ENCODE measurements at places on chromosomes 1 and 21.

- no peak for DNase-seq
Observed at GRCh38 chr1:3746389-3746829, 5.8 kb upstream of the CCDC27 start.

DNA sequence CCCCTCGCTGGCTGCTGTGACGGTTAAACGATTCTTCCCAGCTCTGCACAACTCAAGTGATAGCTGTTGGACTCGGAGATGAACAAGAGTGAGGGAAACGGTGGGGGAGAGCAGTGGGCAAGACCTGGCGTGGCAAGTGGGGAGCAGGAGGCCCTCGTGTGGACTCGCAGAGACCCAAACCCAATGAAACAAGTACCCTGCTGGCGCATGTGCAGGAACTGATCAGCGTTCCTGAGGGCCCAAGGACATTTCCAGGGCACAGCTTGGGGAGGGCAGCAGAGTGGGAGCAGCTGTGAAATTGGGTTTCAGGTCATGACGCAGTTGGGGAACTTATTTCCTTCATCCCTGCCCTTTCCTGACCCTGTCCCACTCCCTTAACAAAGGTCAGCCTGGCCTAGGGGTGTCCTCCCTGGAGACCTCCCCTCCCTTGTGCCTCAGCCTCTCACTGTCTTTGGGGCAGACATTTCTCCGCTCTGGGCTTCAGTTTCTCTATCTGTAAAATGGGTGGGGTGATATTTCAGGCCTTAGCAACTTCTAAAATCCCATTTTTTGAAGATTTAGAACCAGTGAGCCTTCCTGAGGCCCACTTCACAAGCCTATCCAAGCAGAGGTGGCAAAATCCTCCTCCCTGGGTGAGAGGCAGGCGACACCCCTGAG, 27.9 kb upstream of the ECE1 start:
- DNase-seq: no peak

DNA sequence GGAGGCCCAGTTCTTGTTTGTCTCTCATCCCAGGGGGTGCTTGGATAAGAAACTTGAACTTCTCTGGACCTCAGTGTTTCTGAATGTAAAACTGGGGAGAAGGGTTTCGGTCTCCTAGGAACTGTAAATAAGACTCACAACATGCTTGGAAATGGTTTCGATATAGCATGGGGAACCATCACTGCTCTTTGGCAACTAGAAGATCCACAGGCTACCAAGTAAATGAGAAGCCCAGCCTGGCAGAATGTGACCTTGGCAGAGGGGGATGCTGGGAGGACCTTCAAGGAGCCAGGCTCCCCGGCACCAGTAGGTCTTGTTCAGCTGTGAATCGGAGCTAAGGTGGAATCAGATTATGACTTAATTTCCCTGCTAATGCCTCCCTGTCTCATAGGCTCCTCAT, 3.7 kb downstream of the ARL8A start:
- DNase-seq: no peak

- peak; percentile 60 for DNase-seq
Observed at GRCh38 chr1:203407296-203407695, 56.4 kb upstream of the FMOD start.

DNA sequence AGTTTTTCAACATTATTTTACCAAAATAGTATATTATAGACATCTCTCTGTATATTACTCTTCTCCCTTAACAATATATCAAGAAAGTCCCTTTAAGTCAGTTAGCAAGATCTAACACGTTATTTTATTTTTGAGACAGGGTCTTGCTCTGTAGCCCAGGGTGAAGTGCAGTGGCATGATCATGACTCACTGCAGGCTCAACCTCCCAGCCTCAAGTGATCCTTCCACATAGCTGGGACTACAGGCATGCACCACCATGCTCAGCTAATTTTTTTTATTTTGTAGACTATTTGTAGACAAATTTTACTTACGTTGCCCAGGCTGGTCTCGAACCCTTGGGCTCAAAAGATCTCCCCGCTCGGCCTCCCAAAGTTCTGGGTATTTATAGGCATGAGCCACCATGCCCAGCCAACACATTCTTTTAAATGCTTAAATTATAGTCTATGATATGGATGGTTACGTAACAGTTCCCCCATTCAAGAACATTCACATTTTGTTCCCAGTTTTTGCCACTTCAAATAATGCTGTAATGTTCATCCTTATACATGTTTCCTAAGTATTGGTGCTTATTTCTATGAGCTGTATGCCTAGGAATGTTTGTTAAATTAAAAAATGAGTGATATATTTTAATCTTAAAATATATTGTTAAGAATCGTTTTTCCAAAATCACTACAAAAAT, 70.4 kb downstream of the TUT4 start:
- DNase-seq: no peak

GRCh38 chr21:38840456-38841300, 34.9 kb downstream of the ETS2 start:
- DNase-seq: no peak

- peak; percentile 35 for DNase-seq
Observed at GRCh38 chr1:245045087-245045881, 109.5 kb upstream of the KIF26B start.

DNA sequence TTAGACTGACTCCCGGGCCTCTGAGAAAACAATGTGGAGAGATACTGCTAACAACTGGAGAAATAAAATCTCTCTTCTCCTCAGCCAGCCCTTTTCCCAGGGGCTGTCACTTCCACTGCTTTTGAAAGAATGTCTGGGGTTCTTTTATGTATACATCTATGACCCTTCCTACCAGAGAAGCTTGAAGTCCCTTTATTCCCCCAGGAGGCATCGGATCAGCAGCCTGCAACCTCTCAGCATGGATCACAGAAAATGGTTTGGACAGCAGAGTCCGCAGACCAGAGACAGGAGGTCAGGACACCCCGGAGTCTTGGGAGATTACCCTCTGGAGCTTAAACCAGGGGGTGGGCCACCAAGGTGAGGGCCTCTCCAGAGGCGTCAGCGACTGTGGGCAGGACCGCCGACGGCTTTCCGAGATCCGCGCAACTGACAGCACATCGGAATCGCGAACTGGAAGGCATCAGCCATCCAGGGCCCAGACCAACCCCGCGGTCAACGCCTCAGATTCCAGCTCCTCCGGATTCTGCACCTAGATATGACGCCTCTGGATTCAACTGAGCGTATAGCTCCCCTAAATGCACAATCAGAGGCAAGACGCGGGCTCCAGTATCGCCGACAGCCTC, 1.0 kb downstream of the EPHA10 start:
- no peak for DNase-seq

DNA sequence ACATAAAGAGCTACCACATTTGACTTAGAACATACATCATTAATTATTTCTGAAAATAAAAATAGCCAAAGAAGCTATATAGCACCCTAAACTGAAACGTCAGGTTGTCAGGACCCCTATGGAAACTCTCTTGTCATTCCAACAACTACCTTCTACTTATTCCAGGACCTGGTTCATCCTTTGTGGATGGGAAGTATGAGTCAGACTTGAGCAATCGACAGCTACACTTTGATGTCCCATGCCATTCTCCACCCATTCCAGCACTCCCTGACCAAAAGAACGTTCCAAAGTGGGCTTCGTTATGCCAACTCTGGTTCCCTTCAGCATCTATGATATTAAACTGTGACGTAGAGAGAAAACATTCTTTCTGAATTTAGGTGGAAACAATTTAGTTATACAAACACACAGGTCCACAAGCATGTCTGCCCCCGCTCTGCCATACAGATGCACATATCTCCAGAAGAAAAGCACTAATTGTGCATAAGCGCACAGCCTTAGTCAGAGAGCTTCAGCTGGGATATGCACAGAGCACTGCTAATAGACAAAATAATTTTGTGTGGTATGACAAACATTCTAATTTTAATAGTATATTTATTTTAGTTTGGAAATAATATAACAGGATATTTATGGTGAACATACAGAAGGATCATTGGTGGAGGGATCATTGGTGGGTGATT, 723.1 kb upstream of the B3GALT2 start:
- DNase-seq: no peak

GRCh38 chr1:156582388-156583017, 3.0 kb downstream of the TTC24 start:
- no peak for DNase-seq

DNA sequence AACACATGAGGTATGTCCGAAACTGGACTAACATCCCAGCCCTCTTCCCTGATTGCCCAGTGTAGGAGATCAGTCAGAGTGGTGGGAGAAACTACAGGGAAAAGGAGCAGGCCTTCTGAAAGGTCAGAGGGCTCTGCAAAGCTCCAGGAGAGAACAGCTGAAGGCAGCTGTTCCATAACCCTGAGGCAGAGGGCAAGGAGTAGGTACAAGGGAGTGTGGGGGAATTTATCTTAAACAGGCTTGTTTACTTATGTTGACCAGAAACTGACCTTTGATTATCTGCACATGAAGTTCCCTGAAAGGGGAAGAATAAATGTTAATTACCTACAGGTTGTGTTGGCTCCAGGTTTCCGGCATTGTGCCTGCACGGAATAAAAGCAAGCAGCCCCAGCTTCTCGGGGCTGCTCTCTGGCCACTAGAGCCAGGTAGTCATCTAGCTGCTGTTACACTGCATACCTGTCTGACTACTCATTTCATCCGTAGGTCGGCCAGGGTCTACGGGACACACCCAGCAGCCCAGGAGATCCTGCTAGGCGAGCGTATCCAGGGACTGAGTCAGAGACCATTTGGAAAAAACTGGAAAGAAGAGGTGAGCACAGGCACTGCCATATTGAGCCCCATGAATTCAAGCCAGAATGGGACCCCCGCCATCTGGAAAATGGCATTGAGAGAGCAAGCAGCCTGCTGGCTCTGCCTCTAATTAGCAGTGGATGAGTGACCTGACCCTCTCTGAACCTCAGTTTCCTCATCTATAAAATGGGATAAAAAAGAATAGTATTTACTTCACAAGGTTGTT, 14.9 kb upstream of the PAQR7 start:
- peak; percentile 56 for DNase-seq

DNA sequence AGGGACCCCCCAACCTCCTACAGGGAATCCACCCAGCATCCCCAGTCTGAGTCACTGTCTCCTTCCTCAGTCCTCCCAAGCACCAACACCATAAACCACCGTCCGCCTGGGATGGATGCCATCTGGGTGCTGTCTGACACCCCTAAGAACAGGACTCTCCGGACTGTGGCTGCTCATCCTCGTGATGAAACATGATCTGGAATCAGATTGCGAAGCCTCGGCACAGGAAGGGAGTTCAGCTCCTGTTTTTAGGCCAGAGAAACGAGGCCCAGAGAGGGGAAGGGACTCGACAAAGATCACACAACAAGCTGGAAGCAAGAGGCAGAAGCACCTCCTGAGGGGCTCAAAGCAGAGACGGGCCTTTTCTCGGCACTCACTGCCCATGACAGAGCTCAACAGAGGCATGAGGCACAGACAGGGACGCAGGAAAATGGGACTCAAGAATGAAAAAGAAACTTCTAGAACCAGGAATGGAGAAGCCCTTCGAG, 8.4 kb downstream of the KCNN3 start:
- DNase-seq: no peak

DNA sequence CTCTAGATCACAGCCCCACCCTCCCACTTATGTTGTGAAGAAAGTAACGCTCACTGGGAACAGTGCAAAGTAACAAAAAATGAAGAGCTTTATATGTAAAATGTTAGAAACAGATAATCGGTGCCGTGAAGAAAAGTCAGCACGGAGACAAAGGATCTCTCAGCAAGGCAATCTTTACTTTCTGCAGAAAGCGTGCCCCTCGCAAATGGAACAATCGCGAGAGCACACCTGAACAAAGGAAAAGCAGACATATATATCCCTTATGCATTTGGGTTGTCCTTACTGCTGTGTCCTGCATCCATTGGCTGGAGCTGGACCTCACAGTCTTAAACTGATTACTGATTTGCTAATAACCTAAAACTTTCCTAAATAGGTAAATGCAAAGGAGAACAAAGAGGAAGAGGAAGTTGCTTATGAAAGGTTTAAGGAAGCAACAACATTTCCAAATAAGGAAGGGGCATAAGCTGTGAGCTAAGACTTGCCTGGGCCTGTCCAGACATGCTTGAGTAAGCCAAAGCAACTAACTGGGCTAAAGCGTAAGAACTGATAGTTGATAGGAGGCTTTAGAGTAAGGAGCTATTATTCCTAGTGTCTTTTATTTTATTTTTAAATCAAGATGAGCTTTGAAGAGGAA, 89.7 kb downstream of the GTF2B start:
- no peak for DNase-seq

DNA sequence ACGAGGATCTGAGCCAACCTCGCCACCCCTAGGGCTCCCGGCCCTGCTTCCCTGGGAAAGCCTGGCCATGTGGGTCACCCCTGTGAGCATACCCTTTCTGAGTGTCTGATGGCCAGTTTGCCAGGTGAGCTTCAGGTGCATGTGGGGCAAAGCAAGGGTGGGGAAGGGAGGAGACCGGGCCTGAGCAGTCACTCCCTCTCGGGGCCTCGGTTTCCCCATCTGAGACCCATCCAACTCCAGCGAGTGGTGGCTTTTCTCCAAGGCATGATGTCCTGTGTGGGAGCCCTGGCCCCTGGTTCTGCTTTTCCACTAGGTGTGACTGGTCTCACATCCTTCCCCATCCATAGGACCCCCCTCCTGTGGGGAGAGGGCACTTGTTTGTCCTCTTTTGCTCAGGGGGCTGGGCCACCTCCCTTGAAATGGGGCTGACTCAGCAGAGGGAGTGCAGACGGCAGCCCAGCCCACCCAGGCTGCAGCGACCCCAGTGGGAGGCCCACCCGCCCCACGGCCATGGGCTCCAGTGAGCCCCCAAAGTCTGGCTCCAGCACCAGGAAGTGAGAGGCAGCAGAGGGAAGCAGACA, 1.7 kb upstream of the WNT9A start:
- DNase-seq: no peak

DNA sequence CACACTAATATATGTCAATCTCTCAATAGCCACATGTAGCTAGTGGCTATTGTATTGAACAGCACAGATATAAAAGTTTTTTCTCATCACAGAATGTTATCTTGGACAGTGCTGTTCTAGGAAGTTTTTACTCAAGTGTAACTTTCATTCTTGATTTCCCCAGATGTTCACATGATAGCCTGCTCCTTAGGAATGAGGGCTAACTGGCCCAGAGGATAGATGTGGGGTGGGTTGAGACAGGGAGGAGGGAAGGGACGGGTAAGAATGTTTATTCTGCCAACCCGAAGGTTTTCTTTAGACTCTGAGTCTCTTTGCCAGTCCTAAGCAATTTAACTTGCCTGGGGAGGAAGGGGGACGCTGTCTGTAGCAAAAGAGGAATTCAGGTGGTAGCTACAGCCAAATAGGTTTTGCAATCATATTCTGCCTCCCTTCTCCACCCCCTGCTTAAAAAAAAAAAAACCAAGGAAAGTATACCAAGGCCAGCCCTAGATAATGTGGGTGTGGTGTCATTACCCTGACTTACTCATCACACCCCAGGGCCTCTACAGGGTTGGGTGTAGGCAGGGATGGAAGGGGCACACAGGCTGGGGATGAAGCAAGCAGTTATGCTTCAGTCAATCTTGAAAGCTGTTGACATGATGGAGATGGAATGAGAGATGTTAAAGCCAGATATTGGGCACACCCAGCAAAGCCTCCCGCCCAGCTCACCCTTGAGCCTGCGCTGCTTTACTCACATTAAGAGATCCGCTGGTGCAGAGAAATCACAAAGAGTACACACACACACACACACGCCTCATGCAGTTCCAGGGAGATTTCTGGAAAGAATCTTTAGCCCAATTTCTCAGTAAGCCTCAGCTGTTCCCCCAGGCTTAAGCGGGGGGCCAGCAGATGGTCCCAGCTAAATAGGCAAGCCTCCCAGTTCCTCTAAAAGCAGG, 59.9 kb downstream of the PLXNA2 start:
- DNase-seq: peak; percentile 66
